Activated CD4-positive, alpha-beta memory T cell treated with anti-CD3 and anti-CD28 coated beads, Interleukin-2, amount 10 ng/mL, durations not matched to agents 7 days and 5 days (primary cell): ENCODE measurements at places on chromosomes 7 and 10. TPM values are rescaled to one million over a fixed set of nuclear protein-coding genes. Genes with fewer than 3 reads are reported as not detected.
A peak's percentile ranks its signal among the peaks of the same experiment; 100 is the strongest.

Gene AMPH
- not detected for total RNA-seq

Gene TMEM270
- not detected for total RNA-seq

GRCh38 chr7:27112955-27113949 lies 10.8 kb upstream of the HOXA2 start:
- no peak for DNase-seq

DNA sequence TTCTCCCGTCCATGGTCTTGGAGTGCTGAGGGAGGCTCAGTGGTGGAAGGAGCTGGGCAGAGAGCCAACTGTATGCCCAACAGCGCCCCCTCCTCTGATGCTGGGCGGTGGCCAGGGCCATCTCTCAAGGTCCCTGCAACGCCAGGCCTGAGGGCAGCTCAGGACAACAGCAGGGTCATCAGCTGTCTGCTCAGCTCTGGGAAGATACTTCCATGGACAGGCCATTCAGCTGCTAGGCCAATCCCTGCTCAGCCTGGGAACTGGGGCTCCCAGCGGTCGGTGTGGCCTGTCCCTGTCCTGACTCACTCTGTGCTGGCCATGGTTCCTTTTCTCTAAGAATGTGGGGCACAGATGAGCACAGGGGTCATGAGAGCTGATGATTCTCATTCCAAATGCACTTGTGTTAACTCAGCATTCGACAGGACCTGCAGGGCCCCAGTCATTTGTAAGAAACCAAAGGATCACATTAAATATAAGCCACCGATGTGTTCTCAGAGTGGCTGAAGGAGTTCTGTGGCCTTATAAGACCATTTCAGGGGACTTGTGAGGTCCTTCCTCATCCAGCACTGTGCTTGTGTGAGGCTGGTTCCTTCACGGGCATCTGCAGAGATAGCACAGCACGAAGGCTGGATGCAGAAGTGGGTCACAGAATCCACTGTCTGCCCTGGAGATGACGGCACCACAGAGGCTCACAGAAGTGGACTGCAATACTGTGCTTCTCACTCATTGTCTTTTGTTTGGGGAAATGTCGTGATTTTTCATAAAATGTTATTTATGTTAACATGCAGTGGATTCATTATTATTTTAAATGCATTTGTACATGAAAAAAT lies 73.0 kb downstream of the ADCY1 start:
- DNase-seq = peak; percentile 11

DNA sequence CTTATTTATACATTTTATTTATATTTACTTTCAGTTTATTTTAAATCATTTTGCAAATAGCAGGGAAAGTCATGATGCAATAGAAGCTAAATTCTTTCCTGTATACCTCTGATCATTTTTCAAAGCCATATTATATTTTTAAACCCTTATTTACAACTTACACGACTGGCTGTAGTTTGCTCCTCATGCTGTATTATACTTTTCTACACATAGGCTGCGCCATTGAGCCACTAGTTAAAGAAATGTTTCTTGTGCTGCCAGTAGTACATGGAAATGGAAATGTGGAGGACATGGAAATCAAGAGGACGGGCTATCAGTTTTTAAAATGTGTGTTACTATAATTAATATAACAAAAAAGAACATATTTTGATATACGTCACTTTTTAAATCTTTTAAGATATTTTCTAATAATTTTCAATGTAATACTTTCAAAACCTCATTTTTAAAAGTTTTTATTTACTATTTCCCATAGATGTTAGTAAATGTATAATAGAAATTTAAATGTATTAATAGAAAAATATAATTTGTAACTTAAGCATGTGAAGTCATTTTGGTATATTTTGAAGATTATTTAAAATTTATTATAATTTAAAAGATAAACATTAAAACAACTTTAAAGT lies 118.5 kb downstream of the VTI1A start:
- DNase-seq = peak; percentile 18

GRCh38 chr10:15588635-15589508 lies 130.8 kb downstream of the ITGA8 start:
- DNase-seq = no peak

- no peak for DNase-seq
These were observed 42.9 kb downstream of the PRKG1 start for GRCh38 chr10:51117053-51117660.

DNA sequence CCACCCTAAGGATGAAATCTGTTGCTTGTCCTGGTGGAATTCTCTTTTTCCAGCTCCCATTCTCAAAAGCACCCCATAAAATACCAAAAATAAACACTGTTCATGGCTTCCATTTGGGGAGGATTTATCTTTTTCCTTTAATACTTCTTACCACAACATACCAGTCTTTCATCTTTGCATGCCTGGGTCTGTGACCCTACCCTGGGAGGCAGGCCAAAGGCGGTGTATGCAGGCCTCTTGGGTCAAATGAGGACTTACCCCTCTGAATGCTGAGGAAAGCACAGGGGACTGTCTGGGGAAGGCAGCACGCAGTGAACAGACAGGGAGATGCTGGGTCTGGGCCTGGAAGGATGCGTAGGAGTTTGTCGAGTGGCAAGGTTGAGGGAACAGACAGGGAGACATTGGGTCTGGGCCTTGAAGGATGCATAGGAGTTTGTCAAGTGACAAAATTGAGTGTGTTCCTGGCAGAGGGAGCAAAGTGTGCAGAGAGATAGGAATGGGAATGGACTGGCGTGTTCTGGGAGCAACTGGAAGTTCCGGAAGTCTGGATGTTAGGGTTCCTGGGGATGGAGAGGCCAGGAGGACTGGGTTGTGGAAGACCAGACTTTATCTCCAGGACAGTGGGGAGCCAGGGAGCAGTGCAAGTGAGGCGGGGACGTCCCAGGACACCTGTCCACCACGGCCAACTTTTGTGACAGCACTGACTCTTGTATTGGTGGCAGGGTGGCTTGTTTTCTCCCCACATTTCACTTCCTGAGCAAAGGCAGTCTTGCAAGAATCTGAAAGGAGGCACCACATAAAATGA lies 40.8 kb downstream of the MYL10 start:
- DNase-seq = no peak

DNA sequence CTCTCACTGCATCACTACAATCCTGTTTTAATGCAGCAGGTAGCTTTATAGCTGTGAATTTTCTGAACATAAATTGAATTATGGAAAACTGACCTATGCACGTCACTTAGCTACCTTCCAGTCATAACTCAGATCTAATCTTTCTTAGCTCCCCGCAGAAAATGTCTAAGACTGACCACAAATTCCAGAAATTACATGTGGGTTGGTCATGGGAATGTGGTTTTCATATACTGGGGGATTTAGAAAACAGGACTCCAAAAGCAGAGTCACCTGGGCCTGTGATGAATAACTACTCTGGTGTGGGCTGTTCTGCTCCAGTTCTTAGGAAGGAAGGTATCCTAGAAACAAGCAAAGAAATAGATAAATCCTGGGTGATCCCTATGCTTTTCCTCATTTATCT lies 178.4 kb upstream of the LRRTM3 start:
- no peak for DNase-seq

- DNase-seq = no peak
These were observed 16.7 kb upstream of the FGL2 start for GRCh38 chr7:77216181-77216845.

DNA sequence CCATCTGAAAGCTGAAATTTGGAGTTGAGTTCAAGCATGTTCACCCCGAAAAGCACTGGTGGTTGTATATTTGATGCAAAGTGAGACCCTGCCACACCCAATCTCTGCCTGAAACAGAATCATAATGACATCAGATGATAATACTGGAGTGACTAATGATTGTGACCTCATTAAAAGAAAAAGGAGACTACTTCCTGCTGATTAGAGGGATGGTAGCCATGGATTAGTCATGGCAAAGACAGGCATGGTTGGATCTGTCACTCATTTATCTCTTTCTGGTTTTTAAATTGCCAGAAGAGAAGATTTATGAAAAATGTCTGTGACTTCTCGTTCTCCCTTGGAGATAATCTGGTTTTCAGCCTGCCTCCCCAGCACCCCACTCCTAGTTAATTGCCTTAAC lies 101.2 kb downstream of the BAMBI start:
- DNase-seq = no peak

GRCh38 chr10:124482876-124483275 lies 21.3 kb downstream of the LHPP start:
- DNase-seq = no peak

- no peak for DNase-seq
These were observed 6.5 kb upstream of the CPED1 start for GRCh38 chr7:120981888-120982615.

DNA sequence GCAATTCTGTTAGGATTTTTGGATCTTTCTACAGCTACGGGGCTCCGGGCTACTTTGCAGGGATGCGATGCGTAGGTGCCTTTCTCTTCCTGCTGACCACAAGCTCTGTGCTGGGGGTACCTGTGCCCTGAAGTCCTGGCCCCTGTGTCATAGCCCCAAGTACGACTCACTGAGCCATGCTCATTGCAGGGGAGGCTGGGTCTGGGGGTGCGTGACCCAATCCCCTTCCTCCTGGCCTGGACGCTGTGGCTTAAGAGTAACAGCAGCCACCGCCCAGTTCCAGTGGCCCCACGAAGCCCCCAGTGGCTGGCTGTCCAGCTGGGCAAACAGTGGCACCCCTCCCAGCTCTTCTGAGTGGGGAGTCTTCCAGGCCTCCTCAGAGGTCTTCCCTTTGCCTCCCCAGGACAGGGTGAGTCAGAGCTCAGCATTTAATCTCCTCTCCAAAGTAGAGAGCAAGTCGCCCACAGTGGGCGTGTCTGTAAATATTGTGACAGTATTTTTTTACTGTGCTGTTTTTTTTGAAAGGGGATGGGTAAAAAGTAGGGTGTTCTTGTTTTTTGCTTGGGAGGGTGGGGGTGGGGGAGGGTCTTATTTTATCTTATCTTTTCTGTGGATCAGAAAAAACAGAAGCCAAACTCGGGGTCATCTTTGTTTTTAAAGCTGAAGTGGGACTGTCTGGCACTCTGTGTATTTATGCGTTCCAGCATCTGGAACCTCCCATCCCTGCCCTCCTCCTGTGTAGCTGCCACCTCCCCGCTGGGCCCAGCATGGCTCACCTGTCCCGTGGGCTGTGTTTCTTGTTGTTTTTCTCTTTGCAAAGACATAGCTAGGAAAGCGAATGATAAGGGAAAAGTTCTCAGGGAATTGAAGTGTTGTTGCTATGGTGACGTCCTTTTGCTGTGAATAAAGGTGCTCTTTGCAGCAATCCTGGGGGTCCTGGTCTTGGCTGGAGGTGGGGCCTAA lies 8.2 kb downstream of the LFNG start:
- DNase-seq = peak; percentile 72
